ENCODE measurements at places on chromosomes 5 and 9.

DNA sequence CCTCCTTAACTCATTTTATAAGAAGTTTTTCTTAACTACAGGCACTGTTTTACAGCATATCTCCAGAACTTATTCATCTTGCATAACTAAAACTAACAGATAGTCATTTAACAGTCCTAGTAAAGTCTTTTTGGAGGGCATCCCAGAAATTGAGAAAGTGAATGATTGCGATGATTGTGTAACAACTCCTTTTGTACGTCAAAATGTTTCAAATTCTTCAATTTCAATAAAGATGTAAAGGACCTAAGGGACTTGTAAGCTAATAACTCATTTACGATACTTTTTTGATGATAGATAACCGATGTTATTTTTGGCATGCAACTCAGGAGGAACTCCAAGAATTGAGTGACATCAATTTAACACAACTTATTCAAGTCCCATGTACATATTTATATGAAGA, 42.7 kb downstream of the SVEP1 start:
- DNase-seq = no peak

GRCh38 chr9:12425878-12426864, 267.0 kb upstream of the TYRP1 start:
- no peak for DNase-seq

- DNase-seq = no peak
These were observed 233.2 kb downstream of the FBXL17 start for GRCh38 chr5:108148715-108149139.

GRCh38 chr9:127539982-127540663, 72.0 kb upstream of the STXBP1 start:
- no peak for DNase-seq

GRCh38 chr9:133693703-133694529, 44.2 kb downstream of the SARDH start:
- peak; percentile 56 for DNase-seq

- peak; percentile 38 for DNase-seq
These were observed 15.1 kb upstream of the LPCAT1 start for GRCh38 chr5:1538741-1539392.

DNA sequence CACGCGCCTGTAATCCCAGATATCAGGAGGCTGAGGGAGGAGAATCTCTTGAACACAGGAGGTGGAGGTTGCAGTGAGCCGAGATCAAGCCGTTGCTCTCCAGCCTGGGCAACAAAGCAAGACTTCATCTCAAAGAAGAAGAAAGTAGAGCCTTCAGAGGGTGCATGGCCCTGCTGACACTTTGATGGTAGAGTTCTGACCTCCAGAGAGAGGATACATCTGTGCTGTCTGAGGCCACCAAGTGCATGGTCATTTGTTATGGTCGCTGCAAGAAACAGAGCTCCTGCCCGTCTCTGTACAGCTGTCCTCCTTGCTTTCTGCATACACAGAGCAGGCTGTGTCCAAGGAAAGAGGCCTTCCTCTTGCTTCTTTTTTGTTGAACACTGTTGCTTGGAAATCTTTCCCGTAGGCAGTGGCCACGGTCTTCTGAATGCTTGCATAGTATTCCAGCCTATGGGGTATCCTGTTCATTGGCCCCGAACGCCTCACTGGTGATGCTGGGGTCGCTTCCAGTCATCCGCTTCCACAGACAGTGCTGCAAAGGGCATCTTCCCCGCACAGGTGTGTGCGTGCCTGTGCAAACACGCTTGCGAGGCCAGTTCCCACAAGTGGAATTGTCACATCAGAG, 36.8 kb upstream of the UNC5A start:
- DNase-seq = peak; percentile 50
